Karpas-422 (cell line): ENCODE measurements at places on chromosomes 11 and 22. TPM values are rescaled to one million over a fixed set of nuclear protein-coding genes. Genes with fewer than 3 reads are reported as not detected.

DNA sequence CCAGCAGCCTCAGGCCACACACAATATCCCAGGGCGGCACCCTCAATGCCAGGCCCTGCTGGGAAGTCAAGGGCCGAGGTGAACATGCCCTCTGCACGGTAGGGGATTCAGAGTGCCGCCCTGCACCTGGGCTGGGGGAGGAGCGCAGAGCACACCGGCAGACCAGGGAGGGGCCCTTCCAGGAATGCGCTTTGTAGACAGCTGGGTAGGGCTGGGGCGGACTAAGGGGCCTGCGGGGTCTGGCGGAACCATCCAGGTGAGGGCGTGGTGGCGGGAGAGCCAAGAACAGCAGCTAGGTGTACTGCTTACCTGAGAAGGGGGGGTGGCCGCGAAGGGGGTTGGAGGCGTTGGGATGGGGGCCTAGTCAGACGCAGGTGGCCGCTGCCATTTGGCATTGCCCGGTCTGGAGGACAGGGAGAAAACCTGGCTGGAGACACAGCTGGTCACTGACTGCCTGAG is 26.0 kb downstream of the DUSP8 start:
- DNase-seq, result no peak

- DNase-seq, result no peak
Observed at GRCh38 chr11:48134221-48134922, 82.2 kb upstream of the OR4B1 start.

- peak; percentile 92 for DNase-seq
Observed at GRCh38 chr22:18024276-18024939, at the start of gene MICAL3. TSS of gene MICAL3 (minus strand) at chr22:18024561. CDS start at chr22:17906812, 117,749 bp downstream.

GRCh38 chr11:5684036-5684645 is 733 bp downstream of the TRIM5 start:
- peak; percentile 42 for DNase-seq

DNA sequence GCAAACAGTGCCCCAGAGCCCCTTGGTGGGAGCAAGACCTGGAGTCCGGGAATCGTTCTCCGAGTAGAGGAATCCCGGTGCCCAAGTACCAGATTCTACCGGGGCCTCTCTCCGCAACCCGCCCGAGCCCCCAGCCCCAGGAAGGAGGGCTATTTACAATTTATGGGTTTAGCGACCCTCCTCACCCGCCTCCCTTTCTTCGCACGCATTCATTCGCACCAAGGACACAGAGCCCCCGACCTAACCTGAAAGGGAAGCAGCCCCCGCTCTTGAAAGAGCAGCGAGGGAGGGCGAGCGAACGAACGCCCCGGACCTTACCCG is 628 bp downstream of the LRP4 start:
- DNase-seq, result no peak

DNA sequence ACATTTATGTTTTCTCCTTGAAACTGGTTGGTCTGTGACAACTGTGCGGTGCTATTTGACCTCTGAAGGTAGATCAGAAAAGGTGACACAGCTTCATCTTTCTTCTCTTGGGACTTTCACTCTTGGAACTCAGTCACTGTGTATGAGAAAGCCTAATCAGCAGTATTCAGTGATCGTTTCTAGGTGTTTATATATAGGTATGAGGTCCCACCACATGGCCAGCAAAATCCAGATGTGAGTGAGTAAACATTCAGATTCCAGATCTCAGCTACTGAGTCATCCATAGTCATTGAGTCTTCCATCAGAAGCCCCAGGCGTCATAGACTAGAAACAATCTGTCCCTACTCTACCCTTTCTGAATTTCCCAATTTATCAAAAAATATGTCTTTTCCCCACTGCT is 117.3 kb upstream of the CTSC start:
- no peak for DNase-seq

GRCh38 chr22:22813126-22814075 is 74.2 kb upstream of the IGLL5 start:
- DNase-seq, result no peak

- DNase-seq, result no peak
Observed at GRCh38 chr11:65709661-65710060, 2.4 kb upstream of the KAT5 start.

DNA sequence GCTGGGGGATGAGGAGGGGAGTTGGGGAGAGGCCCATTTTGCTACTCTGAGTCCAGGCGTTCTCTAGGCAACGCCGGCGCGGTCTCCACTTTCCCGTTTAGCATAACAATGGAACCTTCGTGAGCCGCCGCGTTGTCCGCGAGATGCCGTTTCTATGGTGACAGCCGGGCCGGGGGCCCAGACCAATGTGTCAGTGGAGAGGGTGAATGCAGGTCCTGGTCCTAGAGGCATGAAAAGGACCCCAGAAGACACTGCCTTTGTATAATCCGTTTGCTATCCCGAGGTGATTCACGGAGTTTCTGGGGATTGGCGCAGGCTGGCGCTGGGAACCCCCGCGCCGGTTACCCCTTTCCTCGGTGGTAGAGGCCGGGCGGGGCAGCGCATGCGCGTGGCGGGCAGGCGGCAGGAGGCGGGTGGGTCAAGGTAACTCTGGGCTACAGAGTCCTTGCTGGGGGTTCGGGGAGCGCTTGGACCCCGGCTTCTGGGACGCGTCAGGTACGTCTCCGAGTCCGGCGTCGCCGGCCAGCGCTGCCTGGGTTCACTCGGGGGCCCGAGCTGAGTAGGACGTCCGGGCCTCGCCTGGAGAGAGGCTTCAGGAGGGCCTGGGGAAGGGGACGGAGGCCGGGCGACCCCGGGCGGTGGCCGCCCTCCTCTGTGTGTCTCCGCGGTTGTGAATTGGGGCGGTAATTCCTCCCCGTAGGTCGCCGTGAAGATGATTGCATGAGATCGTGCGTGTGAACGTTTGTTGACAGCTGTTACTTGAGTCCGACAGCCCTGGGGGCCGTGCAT is at the start of the genes CBY1 and FAM227A:
CBY1 (plus strand) TSS at position 383 of the 789 bp plus-strand sequence. CDS start 11,417 bp downstream, outside the sequence.
FAM227A (minus strand) TSS at position 137 of the 789 bp plus-strand sequence. CDS start 6,224 bp downstream, outside the sequence.
- peak; percentile 96 for DNase-seq

GRCh38 chr11:79059141-79059540 is 381.7 kb downstream of the TENM4 start:
- no peak for DNase-seq

- no peak for DNase-seq
Observed at GRCh38 chr11:111097191-111097590, 148.3 kb upstream of the POU2AF2 start.

DNA sequence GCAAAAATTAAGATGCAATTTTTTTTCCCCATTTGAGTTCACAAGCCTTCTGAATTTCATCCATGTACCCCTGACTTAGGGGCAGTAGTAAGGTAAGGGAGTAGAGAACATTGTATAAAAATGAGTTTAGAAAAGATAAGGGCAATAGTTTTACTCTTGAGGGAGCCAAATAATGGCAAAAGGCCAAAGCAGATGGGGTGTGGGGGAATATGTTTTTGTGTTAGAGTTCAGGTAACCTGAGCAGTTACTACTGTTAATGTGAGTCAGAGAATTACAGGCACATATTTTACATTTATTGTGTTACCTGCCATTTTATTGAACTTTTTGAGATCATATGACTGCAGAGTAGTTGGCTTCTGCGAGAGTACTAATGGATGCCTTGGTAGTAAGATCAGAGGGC is 3.1 kb downstream of the EED start:
- DNase-seq, result peak; percentile 65

DNA sequence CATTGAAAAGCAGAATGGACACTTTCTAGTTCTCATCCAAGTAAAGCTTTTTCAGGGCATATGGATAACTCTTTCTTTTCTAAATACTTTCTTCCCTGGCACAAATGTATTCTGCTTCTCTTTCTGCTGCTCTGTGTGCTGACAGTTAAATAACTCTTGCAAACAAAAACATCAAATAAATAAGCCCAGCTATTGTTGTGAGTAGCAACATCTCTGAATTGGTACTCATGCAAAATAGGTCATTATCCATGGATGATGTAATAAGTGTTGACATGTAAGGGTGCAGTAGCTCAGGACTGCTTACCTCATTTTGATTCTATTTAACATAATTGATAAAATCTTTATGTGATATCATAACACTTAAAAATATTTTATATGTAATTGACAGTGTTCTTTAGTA is 164.3 kb downstream of the MSANTD4 start:
- DNase-seq, result no peak

- DNase-seq, result no peak
Observed at GRCh38 chr11:11757909-11758308, 83.9 kb upstream of the USP47 start.

DNA sequence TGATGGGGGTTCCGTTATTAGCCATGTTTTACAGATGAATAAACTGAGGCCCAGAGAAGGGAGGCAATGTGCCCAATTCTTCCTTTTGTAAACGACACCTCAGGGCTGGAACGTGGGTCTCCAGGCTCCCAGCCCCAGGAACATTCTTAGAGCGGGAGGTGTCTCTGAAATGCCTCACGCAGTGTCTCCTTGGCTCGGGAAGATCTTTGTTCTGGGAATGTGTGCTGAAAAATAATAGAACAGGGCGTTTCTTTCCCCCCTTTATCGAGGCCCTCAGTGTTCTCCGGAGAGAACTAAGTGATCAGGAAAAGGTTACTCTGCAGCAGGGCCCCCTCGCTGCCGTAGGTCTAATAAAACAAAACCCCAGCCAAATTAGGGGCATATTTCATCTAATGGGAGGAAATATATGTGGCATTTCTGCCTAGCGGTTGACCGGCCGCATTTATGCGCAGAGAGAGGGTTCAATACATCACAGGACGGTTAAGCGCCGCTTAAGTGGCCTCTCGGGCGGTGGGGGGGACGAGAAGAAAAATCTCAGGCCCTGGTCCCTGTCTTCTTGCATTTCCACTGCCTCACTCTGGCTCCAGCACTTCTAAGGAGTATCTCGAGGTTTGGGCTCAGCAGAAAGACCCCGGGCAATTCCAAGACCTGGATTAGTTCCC is 564.3 kb downstream of the MN1 start:
- no peak for DNase-seq

DNA sequence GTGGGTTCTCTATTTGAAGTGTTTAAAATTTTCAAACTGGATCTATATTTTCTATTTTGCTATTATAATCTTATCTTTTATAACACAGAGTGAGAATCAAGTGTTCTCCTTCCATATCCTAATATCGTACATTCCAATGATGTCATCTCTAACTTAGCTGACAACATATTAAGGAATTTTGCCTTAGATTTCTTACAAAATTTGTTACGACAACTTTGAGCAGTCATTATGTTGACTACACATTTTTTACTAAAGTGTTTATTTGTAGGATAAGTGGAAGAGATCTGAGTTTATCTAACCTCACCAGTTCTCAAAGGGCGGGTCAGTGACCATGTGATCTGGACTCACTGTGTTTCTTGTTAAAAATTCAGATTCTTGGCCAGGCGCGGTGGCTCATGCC is 12.7 kb downstream of the BTG4 start:
- DNase-seq, result no peak

DNA sequence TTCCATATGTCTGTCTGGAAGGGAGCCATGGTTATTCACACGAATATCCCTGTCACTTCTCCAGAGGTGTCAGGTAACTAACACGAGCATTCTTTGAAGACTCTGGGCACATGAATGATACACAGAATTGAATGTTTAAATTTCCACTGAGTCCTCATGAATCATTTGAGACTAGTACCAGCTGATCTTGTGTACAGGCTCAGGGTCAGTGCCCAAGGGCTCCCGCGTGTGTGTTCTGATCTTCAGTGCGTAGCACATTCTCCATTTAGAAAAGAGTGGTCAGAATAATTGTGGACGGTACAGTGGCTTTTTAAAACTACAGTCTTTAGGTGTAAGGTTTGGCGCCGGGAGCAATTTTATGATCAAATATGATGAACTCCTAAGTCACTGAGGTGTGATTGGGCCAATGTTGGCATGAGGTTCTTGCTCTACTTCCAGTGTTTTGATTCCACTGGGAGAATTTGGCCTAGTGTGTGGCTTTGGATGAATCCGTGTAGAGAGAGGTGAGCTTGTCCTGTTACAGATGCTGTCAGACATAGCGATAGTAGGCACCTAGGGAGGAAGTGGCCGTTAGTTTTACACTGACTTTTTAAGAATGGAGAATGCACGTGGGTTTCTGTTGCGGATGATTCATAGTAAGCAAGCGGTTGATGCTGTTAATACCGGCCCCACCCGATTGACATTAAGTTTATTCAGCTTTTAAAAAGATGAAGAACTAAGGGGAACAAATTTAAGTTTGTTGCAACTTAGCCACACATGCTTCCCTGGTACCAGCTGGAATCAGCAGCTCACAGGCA is 22.2 kb downstream of the NUP50 start:
- DNase-seq, result no peak

DNA sequence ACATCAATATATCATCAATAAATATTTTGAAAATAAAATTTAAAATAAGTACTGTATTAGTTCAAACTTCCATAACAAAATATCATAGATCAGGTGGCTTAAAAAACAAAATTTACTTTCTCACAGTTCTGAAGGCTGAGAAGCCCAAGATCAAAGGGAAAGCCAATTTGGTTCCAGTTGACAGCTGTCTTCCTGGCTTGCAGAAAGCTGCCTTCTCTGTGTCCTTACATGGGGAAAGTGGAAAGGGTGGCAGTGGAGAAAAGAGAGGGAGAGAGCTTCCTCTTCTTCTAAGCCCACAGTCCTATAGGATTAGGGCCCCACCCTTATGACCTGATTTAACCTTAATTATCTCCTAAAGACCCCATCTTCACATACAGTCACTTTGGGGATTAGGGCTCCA is 51.2 kb upstream of the MYOD1 start:
- no peak for DNase-seq

- DNase-seq, result no peak
Observed at GRCh38 chr11:14973621-14974514, 1.7 kb upstream of the CALCA start.

DNA sequence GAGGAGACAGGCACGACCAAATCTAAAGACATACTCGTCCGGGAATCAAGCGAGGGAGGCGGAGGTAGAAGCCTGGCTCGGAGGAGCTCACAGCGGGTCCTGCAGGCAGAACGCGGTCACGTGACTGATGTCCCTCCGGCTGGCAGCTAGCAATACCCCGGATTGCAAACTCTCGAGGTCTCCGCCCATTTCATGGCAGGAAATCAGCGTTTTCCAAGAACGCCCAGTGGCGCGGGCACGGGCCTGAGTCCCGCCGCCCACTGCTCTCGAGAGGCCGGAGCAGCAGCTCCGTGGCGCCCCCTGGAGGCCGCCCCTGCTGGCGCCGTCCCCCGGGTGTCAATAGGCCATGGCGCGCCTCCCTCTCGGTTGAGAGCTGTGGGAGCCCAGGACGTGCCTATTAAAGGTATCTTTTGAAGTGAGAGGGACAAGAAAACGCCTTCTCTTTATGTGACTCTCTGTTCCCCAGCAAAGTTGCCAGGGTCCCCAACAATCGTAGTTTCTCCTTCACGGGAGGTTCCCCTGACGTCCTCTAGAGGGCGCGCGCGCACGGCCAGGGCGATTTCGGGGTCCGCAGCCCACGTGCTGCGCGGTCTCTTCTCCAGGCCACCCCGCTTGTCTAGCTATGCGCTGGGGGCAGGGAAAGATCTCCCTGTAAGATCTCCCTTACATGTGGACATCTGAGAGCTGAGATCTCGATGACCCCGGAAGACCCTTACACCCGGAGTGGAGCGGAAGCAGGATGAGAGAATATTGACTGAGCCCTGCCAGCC is 37.3 kb upstream of the RBFOX2 start:
- peak; percentile 76 for DNase-seq

GRCh38 chr11:93548679-93549319 is 5.6 kb upstream of the SMCO4 start:
- DNase-seq, result no peak

Gene TP53AIP1
- total RNA-seq, result not detected in 2 replicates

Gene ZNF70
- 8.5 and 12.0 TPM in 2 replicates for total RNA-seq

Gene TRIM49C
- not detected in 2 replicates for total RNA-seq

Gene GCAT
- 36.6 and 87.8 TPM in 2 replicates for total RNA-seq

Gene CHRDL2
- total RNA-seq, result not detected in 2 replicates

Gene ASPHD2
- total RNA-seq, result 30.7 and 33.3 TPM in 2 replicates

Gene ENTHD1
- total RNA-seq, result not detected in 2 replicates

Gene ROM1
- total RNA-seq, result 0.45 and 1.2 TPM in 2 replicates

Gene MISFA
- 1.2 TPM in 1 of 2 replicates, not detected in the other for total RNA-seq

Gene MS4A3
- not detected in 2 replicates for total RNA-seq

Gene TNNI2
- 0.36 TPM in 1 of 2 replicates, not detected in the other for total RNA-seq
